ENCODE measurements at places on chromosomes 12 and 14.

GRCh38 chr12:14280921-14281320, 84.6 kb upstream of the ATF7IP start:
- no peak for ATAC-seq

DNA sequence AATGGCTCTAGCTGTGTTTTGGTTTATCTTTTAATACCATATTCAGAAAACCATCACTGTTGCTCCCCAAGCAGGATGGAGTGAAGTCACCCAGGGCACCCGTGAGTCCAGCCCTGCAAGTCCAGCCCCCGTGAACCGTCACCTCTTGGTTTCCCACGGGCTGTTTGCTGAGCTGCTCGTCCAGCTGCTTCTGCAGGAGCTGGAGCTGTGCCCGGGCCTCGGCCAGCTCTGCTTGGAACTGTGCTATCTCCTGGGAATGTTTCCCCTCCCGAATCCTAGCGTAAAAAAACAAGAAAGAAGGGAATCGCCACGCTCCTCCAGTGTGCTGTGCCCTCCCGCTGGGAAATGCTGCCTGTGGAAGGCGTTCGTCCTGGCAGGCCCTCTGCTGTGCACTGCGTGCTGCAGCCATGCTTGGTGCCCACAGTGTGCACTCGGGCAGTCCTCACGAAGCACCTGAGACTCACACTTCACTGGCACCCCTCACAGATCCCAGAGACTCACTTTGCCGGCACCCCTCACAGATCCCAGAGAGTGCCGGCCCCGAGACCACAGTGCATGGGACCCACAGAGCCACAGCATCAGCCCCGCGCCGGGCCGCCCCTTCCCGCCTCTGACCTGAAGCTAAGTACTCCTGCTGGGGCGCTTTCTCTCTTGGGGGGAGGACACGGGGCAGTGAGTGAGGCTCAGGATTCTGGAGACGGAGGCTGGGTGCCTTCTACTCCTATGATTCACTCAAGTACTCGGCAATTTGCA, 15.4 kb upstream of the ANKLE2 start:
- ATAC-seq: no peak

DNA sequence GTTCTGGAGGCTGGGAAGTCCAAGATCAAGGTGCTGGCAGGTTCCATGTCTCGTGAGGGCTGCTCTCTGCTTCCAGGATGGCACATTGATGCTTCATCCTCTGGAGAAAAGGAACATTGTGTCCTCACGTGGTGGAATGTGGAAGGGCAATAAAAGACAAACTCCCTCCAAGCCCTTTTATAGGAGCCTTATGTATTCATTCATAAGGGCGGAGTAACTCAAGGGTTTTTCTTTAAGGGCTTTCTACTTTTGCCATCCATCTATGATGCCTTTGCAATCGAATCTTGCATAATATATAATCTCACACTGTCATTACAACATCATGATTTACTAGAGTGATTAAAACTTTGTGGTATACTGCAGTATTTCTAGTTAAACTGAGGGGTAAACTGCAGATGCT, 132.7 kb upstream of the DDHD1 start:
- ATAC-seq: no peak

GRCh38 chr14:87628129-87628528, 364.9 kb downstream of the GALC start:
- no peak for ATAC-seq

DNA sequence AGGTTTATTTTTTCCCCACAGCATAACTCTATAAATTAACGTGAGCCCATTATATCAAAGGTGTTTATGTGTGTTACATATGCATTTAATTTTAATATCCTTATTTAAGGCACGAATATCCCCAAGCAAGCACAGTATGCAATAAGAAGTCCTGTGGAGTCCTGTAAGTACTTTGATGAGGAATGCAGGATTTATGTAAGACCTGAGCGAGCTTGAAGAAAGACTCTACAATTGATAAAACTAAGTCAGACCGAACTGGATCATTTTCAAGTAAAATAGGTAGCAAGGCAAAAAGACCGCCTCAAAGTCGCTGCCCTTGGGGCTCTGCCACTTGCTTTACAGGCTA, 755 bp downstream of the SLC25A21 start:
- ATAC-seq: no peak

GRCh38 chr12:106919910-106920544, 35.7 kb upstream of the TMEM263 start:
- no peak for ATAC-seq

DNA sequence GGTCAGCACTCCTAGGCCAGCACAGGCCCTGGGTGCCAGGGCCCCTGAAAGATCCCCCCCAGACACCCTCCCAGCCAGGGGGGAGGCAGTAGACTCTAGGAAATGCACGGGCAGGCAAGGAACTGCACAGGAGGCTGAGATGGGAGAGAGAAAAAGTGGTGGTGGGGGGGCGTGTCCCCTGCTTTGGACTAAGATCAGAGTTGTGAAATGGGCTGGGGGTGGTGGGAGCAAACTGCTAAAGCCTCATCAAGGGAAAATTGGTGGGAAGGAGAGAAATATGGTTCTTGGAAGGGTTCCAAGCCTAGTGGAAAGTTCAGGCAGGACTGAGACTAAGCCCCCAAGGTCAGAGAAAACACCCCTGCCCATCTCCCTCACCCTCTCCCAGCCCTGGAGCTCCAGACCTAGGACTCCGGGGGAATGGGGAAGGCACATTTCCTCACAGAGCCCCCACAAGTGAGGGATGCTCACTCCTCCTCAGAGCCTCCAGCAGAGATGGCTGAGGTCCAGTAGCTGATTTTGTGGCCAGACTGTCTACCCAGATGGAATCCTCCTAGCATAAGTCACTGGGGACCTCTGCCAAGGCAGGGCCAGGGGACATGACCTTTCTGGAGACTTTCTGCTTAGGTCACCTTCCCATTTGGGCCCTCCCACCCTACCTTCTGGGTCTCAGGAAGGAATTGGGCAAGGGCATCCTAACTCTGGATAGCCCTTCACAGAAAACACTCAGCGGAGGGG, 29.8 kb downstream of the FIGNL2 start:
- ATAC-seq: no peak

- no peak for ATAC-seq
Measured at GRCh38 chr12:14322403-14322802, 43.1 kb upstream of the ATF7IP start.

DNA sequence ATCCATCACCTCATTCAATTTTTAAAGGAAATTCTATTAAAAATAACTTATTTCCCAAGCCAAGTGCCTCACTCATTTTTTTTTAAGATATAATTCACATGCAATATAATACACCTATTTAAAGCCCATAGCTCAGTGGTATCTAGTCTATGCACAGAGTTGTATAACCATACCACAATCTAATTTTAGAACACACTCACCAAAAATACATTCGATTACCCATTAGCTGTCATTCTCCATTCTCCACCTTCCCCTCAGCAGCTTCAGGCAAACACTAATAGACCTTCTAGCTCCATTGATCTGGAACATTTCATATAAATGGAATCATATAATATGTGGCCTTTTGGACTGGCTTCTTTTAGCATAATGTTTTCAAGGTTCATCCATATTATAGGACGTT, 49.5 kb downstream of the CLMN start:
- no peak for ATAC-seq

DNA sequence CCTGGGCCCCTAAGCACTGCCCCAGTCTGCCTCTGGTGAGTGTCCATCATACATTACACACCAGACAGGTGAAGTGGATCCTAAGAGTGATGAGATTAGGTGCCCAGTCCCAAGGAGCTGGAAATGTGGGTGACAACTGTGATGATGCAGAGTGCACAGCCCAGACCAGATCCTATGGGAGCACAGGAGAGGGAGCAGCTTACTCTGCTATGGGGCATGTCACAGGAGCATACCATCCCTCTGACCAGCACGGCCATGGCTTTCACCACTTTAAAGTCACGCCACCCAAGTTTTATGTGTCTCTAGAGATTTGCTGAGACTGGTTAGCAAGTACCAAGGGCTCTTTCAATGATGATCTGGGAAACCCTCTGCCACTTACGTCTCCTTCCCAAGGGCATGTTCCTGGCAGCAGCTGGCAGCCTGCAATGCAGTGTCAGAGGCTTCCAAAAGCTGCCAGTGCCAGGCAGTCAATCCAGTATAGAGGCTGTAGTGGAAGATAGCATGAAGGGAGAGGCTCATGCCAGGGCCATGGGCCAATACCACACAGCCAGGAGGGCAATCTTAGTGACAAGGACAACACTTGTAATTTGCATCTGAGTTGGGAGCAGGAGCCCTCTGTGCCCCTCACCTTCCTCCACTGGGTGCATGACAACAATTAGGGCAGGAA, 40.2 kb downstream of the STAB2 start:
- no peak for ATAC-seq

DNA sequence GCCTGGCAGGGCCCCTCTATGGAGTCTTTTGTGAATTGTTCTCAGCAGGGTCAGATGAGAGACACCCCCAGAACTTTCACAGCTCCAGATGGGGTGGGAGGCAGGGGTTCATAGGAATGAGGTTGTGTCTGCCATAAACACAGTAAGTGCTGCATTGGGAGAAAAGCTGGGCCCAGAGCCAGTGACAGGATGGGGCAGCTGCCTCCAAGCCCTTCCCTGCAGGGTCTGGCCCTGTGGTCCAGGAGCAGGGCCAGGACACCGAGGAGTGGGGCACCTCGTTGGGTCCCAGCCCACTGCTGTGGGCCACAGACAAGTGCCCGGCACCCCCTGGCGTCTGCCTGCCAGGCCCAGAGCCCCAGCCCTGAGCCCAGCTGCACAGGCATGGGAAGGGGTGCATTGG, 13.3 kb downstream of the INF2 start:
- ATAC-seq: no peak

DNA sequence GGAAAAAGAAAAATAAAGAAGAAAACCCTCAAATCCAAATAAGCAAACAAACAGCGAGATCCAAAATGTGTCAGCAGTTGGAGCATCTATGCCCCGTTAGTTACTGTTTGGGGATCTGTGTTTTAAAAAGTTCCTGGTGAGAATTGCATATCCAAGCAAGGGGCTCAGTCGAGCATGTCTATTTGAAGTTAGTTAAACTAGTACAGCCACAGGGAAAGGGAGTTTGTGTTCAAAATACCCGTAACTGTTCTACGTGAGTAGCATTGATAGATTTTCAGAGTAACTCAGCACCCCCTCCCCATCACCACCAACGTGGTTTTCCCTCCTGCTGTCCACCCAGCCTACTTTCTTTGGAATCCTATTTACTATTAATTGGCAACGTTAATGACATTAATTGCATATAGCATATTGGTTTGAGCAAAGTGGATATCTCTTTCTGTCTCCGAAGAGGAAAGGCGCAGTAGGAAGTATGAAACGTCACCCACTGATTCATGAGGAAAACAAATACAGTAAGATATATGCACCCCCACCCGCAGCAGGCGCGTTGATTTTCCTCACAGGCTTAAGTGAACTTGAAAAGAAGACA, 1.5 kb downstream of the NPAS3 start:
- ATAC-seq: no peak

- ATAC-seq: no peak
Measured at GRCh38 chr14:99265571-99265970, 6.4 kb downstream of the BCL11B start.

DNA sequence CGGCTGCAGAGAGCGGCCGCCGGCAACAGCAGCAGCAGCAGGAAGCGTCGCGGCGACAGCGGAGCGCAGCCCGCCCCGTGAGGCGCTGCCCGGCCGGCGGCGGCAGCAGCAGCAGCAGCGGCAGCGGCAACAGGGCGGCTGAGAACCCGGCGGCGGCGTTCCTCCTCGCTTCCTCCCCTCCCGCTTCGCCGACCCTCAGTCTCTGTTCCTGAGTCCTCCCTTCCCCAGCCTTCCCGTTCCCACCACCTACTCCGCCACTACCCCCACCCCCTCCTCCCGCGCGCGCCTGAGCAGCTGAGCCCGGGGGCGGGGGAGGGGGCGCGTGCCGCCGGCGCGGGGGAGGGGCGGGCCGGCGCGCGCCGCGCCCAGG, 310 bp downstream of the BICDL1 start:
- peak; percentile 57 for ATAC-seq

DNA sequence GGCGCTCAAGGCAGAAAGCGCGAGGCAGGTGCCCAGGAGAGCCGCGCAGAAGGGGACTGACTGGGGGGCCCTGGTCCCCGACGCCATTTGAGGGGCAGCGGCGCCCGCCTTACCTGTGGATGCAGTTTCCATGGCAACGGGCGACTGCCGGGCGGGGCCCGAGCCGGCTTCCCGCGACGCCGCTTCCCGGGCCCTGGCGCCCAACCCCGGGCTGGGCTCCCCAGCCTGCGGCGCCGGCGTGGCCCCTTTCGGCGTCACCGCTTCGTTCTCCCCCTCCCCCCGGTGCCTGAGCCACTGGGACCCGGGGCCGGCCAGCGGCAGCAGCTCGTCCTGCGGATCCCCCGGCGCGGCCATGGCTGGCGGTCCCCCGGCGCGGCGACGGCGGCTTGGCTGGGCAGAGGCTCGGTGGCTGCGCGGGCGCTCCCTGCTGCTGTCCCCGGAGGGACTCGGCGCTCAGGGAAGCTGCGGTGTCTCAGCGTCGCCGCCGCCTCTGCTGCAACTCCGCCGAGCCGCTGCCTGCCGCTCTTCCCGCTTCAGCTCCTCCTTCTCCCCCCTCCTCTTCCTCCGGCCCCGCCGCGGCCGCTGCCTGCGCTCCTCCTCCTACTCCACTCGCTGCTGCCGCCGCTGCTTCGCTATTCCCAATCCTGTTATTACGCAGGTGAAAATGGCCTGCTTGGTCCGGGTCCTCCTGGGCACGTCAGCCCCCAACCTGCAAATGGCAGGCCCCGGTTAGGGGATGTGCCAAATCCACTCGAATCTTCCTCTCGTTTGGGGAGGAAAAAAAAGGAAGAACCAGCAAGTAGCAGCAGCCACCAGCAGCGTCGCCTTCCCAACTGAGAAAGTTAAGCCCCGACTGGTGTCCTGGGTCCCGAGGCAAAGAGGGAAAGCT, at the start of gene RTN1:
TSS of gene RTN1 (minus strand) at position 500 of the 889 bp plus-strand sequence. CDS start at position 354, 146 bp downstream.
- ATAC-seq: peak; percentile 48

GRCh38 chr12:96401076-96401871, 1.0 kb upstream of the CDK17 start:
- ATAC-seq: peak; percentile 22

- ATAC-seq: no peak
Measured at GRCh38 chr12:122850695-122851350, 15.6 kb downstream of the HIP1R start.

- ATAC-seq: no peak
Measured at GRCh38 chr14:58146399-58146798, 5.6 kb downstream of the ARMH4 start.

GRCh38 chr12:20778969-20779368, 31.5 kb upstream of the SLCO1B3 start:
- no peak for ATAC-seq

- ATAC-seq: no peak
Measured at GRCh38 chr14:29062976-29063375, 296.4 kb downstream of the FOXG1 start.

DNA sequence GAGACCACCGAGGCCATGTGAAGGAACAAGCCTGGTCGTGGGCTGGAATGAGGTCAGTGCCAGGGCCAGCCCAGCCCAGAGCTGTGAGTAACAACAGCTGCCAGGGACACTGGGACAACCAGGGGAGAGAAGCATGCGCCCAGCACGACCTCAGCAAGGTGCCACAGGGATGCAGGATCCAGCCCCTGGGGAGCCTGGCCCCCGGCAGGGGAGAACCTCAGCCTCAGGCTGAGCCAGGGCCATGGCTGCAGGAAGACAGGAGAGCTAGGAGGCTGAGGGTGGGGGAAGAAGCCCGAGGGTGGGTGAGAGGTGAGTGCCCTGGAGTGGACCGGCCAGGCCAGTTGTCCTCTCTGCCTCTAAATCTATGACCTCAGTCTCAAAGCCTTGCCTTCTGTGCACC, 62.6 kb downstream of the BCL11B start:
- no peak for ATAC-seq
